ENCODE measurements at places on chromosomes 3 and 15.
A peak's percentile ranks its signal among the peaks of the same experiment; 100 is the strongest.

- DNase-seq: no peak
Measured at GRCh38 chr3:42710323-42711021, 7.9 kb upstream of the HHATL start.

GRCh38 chr15:87740655-87741344, 515.7 kb downstream of the NTRK3 start:
- DNase-seq: no peak

GRCh38 chr3:146065573-146066006, 95.4 kb downstream of the PLOD2 start:
- no peak for DNase-seq

DNA sequence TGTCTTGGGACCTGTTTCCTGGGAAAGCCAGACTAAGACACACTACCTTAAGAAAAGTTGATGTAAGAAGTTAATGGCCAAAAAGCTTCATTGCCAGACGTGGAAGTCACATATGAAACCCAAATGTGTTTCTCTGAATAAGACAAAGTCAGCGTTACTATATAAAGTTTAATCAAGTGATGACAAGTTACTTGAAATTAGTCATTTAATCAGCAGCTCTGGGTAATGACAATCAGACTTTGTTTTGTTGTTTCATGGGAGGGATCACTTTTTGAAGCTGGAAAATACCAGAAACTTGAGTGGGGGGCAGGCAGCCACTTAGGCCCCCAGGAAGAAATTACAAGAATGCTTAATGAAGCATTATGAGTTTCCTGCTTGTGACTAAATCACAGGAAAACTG, 218.6 kb downstream of the PTPRG start:
- DNase-seq: no peak

GRCh38 chr3:120147072-120147871, 53.0 kb upstream of the GSK3B start:
- DNase-seq: peak; percentile 38

DNA sequence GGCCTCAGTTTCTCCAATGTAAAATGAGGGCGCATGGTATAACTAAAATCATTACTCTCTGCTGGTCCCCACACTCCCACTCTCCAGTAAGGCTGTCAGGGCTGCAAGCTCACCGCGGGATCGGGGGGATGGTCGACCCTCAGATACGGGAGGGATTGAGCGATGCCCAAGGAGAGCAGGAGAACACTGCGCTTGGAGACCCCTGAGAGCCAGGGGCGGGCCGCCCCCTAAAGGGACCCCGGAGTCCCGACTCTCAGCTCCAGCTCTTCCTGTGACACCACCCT, 713 bp upstream of the PLEKHO2 start:
- no peak for DNase-seq

DNA sequence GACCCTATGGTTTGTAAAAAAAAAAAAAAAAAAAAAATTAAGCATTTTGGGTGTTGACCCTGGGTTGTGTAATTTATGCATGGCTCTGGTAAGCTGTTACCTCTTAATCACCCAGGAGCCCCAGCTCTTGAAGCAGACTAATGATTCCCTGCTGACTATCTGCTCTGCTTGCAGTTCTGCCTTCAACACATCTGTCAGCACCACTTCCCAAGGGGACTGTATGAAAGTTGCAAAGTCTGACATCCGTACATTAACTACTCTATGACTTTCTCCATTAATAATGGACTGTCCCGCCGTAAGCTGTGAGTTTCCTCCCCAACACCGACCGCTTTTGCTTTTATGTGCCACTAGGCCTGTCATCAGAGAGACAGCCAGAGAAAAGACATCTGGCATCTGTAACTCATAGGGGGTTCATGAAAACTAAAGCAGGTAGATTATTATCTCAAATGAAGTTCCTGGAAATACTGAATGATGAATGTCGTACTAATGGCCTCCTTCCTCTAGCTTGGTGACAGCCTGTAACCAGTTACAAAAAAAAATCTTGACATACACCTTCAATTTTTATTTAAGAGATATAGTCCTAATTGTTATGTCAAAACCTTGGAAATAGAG, 271.5 kb downstream of the IL5RA start:
- DNase-seq: no peak

- no peak for DNase-seq
Measured at GRCh38 chr3:114417675-114418074, 123.8 kb downstream of the TIGIT start.

GRCh38 chr15:71456811-71457210, 341.5 kb downstream of the THSD4 start:
- no peak for DNase-seq

DNA sequence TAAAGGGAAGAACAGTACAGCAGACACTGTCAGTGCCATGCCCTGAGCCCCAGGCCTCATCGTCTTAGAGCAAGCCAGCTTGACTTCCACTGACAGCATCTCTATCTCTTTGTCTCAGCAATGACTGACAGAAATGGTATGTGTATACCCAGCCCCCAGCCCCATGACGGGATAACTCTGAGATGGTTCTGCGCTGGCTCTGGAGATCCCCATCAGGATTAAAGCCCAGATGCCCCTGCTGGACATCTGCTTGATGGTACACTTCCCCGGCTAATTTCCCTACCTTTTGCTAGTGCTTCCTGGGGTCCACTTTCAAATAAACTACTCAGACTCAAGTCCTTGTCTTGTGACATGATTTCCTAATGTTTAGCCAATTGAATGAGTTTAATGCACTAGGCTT, 7.6 kb downstream of the NMNAT3 start:
- DNase-seq: no peak

GRCh38 chr3:145698250-145698649, 462.7 kb downstream of the PLOD2 start:
- DNase-seq: no peak

GRCh38 chr15:73928971-73929627, 2.8 kb downstream of the LOXL1 start:
- no peak for DNase-seq

- no peak for DNase-seq
Measured at GRCh38 chr3:152318512-152318911, 49.8 kb downstream of the MBNL1 start.

- DNase-seq: no peak
Measured at GRCh38 chr3:160482796-160483195, 33.2 kb upstream of the TRIM59 start.

DNA sequence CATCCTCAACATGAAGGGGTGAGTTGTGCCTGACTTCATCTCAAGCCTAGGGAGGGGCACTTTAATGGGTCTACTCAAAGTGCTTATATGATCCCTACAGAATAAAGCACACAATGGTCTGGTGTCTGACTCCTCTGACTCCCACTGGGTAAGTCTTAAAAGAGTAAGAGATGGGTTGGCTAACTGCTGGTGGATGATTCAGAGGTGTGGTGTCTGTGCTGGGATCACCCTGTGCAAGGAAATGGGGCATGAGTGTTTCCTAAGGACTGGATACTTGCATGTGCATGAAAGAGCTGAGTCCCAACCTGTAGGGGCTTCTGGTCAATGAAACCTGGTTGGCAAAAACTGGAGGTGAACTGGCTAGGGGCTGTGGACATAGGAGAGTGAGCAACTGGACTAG, 158.8 kb downstream of the IL20RB start:
- no peak for DNase-seq

DNA sequence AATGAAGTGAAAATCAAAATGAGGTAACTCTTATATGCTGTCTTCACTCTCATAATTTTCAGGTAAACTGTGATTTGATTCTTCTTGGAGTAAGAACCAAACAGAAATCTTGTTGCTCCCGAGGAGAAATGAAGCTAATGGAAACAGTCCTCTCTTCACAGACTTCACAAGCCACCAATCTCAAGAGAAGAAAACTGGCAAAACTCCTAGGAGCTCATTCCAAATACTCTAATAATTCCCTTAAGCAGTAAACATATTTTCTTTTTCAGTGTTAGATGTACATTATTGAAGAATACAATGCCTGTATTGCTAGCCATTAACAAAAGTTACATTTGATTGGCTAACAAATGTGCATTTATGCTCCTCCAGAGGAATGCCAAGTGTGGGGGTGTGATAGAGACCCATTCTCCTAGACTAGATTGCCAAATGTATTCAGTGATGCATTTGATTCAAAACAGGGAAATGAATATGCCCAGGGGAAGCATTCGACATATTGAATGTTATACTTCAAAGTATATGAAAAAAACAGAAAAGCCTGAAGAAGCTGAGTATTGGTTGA, 11.8 kb upstream of the RIOX2 start:
- DNase-seq: no peak

- no peak for DNase-seq
Measured at GRCh38 chr15:98745650-98746374, 97.5 kb downstream of the IGF1R start.

GRCh38 chr3:50464569-50464968, 38.9 kb downstream of the CACNA2D2 start:
- no peak for DNase-seq

DNA sequence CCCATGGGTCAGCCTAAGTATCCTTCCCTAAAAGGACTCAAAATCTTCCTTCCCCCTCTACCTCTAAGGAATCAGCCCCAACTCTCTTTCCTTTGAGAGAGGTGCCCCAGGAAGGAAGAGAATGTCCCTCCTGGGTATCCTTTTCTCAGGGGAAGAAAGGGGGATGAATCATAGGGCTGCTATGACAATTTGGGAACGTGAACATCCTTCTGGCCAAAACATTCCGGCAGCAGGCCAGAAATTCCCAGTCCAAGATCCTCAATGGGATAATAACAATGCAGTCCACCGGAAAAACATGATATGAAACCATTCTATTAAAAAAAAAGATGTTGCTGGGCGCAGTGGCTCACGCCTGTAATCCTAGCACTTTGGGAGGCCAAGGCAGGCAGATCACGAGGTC, 50.8 kb upstream of the CACNA2D3 start:
- DNase-seq: no peak

DNA sequence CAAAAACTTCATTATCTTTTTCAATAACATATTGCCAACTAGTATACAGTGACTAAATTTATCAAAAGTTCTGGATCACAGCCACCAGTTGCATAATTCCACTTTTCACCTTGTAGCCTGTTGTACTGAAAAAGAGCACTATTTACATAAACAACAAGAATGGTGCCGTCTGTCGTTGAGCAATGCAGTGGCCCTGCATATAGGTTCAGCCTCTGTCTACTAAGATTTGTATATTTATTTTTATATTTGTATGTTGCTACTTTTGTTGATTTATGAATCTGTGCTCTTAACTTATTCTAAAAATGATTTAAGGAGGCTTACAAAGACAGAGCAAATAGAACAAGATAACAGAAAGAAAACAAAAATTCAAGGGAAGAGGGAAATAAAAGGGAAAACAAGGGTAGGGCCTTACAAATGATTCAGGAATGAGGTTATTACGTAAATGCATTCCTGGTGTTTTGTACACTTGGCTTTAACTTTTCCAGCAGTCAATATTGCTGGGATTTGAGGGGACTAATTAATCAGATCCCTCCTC, 257.6 kb upstream of the STT3B start:
- DNase-seq: no peak

DNA sequence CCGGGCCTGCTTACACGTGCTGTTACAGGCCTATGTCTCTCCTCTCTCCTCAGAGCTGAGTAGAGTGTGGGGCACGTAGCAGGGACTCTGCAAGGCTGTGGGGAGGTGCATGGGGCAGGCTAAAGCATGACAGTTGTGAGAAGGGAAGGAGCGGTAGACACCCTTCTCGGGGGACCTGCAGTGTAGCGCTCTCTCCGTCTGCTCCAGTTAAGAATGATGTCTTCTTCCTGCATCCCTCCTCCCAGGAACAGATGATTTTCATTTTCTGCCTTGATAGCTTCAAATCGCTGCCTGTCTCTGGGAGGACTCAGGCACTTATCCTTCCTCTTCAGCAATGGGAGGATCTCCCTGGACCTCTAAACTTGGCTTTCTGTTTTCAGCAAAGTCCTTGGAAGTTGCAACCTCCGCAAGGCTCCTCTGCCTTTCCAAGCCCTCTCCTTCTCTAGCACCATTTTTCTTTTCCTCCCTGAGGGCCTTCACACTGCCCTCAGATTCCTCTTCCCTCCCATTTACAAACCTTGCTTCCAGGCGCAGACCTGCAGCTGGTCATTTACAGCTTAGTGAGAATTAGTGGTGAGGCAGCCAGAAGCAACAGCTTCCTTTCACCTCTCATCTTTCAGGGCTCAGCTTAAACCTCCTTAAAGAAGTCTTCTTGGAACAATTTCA, 23.4 kb upstream of the TLE3 start:
- DNase-seq: no peak

DNA sequence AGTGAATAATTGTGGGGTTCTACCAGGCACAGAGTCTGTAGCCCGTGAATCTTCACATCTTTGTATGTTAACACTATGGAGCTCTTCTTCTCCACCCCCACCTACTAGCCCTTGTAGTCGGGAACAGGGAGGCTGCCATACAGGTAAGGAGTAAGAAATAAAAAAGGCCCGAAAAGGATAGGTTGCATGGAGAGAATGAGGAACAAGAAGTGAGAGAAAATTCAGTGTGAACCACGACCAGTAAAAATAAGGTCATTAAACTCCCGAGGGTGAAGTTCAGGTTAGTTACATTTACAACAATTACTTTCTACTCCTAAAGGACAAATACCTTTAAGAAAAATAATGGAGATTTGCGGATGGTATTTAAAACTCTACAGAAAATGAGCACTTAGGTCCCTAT, 53.3 kb downstream of the OSBPL10 start:
- no peak for DNase-seq

GRCh38 chr3:74036568-74036967, 411.8 kb upstream of the PDZRN3 start:
- no peak for DNase-seq

DNA sequence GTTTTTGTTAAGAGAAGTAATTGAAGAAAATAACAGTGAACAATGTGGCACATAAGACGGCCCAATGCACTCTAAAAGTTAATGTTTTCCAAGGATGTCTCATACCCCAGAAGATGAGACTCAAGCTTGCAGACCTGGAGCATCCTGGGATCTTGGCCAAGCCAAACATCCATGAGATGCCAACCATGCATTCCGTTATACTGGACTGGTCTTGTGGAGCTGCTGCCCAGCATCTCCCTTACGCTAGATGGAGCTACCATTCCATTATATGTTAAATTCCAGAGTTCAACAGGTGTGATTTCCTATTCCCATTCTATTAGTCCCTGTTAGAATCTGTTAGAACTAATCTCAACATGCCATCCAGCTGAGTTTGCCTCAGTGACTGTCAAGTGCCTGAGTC, 181.8 kb downstream of the PDCD6IP start:
- no peak for DNase-seq

DNA sequence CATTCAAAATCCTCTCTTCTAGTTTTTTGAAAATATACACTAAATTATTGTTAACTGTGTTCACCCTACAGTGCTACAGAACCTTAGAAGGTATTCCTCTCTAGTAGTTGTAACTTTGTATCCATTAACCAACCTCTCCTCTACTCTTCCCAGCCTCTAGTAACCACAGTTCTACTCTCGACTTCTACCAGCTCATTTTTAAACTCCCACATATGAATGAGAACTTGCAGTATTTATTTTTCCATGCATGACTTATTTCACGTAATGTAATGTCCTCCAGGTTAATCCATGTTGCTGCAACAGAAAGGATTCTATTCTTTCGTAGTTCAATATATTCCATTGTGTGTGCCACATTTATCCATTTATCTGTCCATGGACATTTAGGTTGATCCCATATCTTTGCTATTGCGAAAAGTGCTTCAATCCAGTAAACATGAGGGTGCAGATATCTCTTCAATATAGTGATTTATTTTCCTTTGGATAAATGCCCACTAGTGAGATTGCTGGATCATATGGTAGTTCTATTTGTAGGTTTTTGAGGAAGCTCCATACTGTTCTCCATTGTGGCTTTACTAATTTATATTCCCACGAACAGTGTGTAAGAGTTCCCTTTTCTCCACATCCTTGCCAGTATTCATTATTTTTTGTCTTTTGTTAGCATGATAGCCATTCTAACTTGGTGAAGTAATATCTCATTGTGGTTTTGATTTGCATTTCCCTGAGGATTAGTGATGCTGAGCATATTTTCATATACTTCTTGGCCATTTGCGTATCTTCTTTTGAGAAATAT, 113.7 kb upstream of the SMAD3 start:
- no peak for DNase-seq

- DNase-seq: no peak
Measured at GRCh38 chr3:15011174-15011573, 53.9 kb downstream of the MRPS25 start.

All from effector CD4-positive, alpha-beta T cell (primary cell).